ENCODE measurements at places on chromosomes 16 and 17. TPM values are rescaled to one million over a fixed set of nuclear protein-coding genes. Genes with fewer than 3 reads are reported as not detected.

ARHGDIG gene
- total RNA-seq, result 4.3 TPM

DNA sequence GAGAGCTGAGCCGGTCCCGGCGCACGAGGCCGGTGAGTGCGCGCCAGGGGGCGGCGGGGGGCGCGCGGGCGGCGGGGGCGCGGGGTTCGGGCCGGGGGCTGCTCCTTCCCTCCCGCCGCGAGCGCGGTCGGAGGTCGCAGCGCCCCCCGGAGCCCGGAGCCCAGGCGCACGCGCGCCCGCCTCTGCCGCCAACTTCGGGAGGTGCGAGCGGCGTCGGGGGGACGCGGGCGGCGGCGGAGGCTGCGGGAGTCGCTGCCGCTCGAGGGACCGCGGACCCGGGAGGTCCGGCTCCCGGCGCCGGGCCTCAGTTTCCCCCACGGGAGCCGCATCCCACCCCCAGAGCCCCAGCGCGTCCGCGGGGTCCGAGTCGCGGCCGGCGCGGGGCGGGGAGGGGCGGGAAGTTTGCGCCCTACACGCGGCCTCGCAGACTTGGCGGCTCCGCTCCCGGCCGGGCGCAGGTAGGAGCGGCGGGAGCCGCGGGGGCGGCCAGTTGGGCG, at the start of gene PRR35:
Gene PRR35, plus strand, starts transcription at position 191 of the 497 bp plus-strand sequence. CDS start 2,901 bp downstream, outside the sequence.
- no peak for DNase-seq

DNA sequence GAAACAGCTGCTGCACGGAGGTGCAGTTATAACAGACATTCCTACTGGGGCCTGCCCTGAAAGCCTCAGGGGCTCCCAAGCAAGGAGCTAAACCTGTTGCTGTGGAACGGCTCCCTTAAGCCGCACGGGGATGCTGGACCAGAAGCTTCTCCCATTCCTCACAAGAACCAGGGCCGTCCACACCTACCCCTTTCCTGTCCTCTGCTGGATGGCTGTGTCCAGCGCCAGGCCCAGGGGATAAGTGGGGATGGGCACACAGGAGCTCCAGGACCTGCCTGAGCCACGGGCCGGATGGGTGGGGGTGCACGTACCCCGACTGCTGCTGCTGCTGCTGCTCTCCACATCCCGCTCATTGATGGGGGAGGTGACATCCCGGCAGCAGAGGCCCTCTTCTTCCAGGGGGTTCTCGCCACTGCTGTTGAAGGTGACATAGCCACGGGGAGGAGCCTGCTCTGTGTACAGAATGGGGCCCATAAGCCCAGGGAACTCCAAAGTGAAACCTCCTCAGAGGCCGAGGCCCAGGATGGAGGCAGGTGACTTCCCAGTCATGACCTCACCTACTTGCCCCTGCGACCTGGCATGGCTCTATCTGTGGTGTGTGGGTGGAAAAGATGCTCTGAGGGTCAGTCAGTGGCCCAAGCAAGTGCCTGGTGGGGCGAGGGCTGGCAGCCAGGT, 8.6 kb downstream of the NUDT16L1 start:
- DNase-seq, result no peak

GRCh38 chr16:8594149-8594666, 3.9 kb upstream of the TMEM114 start:
- no peak for DNase-seq

AOC2 gene
- total RNA-seq, result 0.66 TPM

- DNase-seq, result peak; percentile 64
Observed at GRCh38 chr17:22510504-22510903, 818.2 kb downstream of the KCNJ18 start.

DNA sequence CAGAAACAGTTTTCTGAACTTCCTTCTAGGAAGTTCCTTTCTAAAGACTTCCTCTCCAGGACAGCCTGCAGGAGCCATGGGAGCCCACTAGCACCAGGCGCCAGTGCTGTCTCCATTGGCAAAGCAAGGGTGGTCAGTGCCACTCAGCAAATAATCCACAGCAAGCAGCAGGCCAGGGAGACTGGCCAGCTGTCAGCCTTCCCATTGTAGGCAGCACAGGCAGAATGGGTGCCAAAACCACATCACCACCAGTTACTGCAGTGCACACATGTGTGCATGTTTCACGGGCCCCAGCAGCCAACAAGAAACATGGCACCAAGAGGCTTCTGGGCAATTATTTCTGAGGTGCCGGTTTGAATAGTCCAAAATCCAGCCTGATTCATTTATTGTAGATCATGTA, 26.7 kb downstream of the DNASE1 start:
- no peak for DNase-seq

DNASE1 gene
- 16.3 TPM for total RNA-seq

GRCh38 chr16:53964145-53964790, 260.3 kb downstream of the FTO start:
- DNase-seq, result no peak

GRCh38 chr16:51665436-51665998, 514.4 kb upstream of the SALL1 start:
- no peak for DNase-seq

SLC13A2 gene
- total RNA-seq, result not detected

GRCh38 chr17:8162233-8162996, at the start of gene VAMP2:
VAMP2 (minus strand) TSS chr17:8162948; CDS start chr17:8162879, 69 bp downstream.
- DNase-seq, result no peak

- DNase-seq, result no peak
Observed at GRCh38 chr17:2081564-2081963, 26.7 kb downstream of the HIC1 start.

- no peak for DNase-seq
Observed at GRCh38 chr17:32302037-32302436, 36.4 kb downstream of the RHBDL3 start.

FA2H gene
- total RNA-seq, result not detected

GRCh38 chr17:50949128-50949988, 83.2 kb upstream of the TOB1 start:
- no peak for DNase-seq

DNA sequence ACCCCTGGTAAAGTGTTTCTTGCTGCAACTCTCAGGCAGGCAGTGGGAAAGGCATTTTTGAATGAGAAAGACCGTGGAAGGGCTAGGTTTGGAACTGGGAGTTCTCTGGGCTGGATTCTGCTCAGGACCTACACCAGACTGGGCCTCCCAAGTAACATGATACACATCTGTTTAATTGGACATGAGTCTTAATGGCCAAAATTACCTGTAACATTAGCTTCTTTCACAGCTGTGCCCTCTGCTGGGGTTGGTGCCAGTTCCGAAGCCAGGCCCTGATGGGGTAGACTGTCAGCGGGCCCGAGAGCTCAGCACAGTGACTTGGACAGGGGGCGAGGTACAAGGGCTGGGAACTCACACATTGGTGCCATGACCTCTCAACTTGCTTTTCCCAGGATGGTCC, 118.9 kb upstream of the IRX3 start:
- no peak for DNase-seq
